ENCODE measurements at places on chromosomes 4 and X. TPM values are rescaled to one million over a fixed set of nuclear protein-coding genes. Genes with fewer than 3 reads are reported as not detected.

ZDHHC15 gene
- total RNA-seq = 0.04 TPM

TNMD gene
- not detected for total RNA-seq

SLC4A4 gene
- total RNA-seq = 1.2 TPM

TMPRSS11F gene
- not detected for total RNA-seq

PDE6B gene
- total RNA-seq = 9.3 TPM

NALF2 gene
- total RNA-seq = 0.46 TPM

ARHGAP6 gene
- not detected for total RNA-seq

ENOX2 gene
- 14.7 TPM for total RNA-seq

CT55 gene
- total RNA-seq = not detected

DNA sequence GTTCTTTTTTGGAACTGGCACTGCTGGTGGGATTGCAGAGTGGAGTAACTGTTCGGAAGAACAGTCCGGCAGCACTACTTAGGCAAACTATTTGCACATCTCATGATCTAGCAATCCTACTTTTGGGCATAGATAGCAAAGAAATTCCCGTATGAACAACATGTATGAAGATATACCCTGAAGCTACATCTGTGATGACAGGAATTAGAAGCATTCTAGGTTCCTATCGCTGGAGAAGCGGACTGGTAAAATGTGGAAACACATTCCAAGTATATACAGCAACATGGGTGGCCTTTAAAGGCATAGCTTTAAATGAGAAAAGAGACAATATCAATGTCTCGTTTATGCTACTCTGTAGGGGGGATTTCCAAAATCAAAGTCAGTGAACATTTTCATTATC, 3.1 kb downstream of the DCAF16 start:
- DNase-seq = no peak

- no peak for DNase-seq
Observed at GRCh38 chrX:100687128-100687527, 43.1 kb downstream of the SRPX2 start.

GRCh38 chrX:132227383-132228112, 8.3 kb upstream of the RAP2C start:
- DNase-seq = no peak

DNA sequence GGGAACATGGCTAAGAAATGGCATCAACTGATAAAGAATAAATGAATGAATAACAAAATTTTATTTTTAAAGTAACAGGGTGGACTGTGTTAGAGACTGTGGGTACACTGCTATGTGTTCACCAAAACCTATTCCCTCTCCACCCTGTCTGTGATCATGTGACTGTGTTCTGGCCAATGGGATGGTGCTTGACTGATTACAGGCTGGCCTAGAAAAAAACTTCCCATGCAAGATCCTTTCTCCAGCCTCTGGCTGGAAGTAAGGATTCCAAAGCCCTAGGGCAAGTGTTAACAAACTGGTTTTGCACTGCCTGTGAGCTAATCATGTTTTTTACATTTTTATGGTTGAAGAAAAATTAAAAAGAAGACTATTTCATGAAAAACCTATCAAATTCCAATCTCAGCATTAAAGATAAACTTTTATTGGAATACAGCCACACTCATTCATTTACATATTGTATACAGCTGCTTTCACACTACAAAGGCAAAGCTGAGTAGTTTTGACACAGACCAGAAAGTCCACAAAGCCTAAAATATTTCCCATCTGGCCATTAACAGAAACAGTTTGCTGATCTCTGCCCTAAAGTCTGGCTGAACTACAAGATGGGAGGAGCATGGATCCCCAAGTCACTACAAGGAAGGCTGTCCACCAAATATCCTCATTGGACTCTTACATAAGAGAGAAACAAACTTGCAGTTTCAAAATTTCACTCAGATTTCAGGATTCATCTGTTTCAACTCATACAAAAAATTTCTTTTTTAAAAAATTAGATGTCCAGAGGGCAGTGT, 133.2 kb downstream of the ARHGAP6 start:
- no peak for DNase-seq

GRCh38 chr4:123046096-123046495, 123.7 kb upstream of the NUDT6 start:
- no peak for DNase-seq

DNA sequence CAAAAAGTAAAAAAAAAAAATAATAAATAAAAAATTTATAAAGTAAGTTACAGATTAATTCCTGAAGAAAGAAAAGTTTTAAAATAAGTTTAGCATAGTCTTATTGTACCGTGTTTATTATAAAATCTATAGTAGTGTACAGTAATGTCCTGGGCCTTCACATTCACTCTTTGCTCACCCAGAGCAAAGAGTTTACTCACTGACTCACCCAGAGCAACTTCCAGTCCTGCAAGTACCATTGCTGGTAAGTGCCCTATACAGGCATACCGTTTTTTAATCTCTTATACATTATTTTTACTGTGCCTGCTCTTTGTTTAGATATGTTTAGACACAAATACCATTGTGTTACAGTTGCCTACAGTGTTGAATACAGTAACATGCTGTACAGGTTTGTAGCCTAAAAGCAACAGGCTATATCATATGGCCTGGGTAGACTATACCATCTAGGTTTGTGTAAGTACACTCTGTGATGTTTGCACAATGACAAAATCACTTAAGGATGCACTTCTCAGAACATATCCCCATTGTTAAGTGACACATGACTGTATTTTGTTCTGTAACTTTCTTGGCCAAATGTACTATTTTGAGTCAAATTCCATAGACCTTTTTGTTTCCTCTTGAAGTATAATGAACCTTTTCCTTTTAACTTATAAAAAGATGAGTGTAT, 199.0 kb upstream of the NUDT6 start:
- DNase-seq = no peak

GRCh38 chr4:152100379-152101201, 339.8 kb upstream of the GATB start:
- peak; percentile 65 for DNase-seq

- no peak for DNase-seq
Observed at GRCh38 chr4:138984647-138985046, 30.9 kb upstream of the NOCT start.

DNA sequence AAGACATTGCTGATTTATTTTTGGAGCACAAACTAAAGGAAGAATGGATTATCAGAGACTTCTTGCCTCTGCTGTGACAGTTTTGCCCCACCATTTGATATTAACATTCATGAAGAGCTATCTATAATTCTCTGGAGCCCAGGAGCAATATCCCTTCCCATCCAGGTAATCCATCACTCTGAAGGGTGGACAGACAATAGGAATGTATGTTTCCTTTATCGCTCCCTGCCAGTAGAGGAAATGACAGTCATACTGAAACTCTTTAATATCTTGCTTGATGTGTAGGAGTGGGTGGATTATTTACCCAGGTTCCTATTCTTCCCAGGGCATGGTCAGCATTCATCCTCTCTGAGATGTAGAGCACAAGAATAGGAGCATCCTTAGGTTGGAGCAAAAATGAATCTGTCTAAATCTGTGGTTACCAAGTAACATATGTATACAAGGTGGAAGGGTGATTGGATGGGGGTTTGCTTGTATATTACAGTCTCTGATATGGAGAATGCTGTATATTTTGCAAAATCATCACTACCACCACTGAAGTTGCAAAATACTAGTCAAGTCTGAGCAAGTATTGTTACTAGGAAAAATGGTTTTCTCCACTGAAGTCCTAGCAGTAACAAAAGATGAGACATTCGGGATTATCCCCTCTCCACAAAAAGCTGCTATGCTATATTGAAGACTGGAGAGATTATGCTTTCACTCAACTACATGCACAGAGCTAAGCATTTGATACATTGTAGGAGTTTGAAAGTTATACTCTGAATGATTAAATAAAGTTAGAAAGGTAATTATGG, 151.6 kb downstream of the CBLL2 start:
- no peak for DNase-seq

DNA sequence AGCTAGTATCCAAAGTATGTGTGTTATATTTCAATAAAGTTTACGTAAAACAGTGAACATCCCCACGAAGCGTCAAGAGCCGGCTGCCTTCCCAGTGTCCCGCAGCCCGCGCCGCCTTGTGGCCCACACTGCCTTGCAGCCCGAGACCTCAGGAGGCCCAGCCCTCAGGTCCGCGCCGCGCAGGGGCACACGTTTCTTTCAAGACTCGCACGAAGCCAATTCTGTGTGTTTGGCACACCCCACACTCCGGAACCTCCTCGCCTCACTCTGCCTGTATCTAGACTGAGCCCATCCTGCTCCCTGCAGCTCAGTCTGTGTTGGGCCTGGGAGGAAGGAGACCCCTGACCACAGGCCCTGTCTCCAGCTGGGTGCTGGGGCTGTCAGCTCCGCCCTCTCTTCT, 5.8 kb downstream of the LRPAP1 start:
- DNase-seq = no peak

- DNase-seq = no peak
Observed at GRCh38 chr4:51833236-51833635, 9.7 kb upstream of the DCUN1D4 start.

GRCh38 chr4:108215055-108215454, 46.3 kb upstream of the LEF1 start:
- no peak for DNase-seq

- no peak for DNase-seq
Observed at GRCh38 chr4:153808175-153808574, 19.3 kb upstream of the SFRP2 start.

- DNase-seq = no peak
Observed at GRCh38 chrX:123424546-123424945, 240.5 kb downstream of the GRIA3 start.

- DNase-seq = peak; percentile 63
Observed at GRCh38 chr4:129095811-129096454, at the start of gene C4orf33. Gene C4orf33 (plus strand): TSS chr4:129096152. CDS start chr4:129102611, 6,459 bp downstream.

GRCh38 chrX:38036466-38036865, 30.1 kb downstream of the SYTL5 start:
- no peak for DNase-seq

DNA sequence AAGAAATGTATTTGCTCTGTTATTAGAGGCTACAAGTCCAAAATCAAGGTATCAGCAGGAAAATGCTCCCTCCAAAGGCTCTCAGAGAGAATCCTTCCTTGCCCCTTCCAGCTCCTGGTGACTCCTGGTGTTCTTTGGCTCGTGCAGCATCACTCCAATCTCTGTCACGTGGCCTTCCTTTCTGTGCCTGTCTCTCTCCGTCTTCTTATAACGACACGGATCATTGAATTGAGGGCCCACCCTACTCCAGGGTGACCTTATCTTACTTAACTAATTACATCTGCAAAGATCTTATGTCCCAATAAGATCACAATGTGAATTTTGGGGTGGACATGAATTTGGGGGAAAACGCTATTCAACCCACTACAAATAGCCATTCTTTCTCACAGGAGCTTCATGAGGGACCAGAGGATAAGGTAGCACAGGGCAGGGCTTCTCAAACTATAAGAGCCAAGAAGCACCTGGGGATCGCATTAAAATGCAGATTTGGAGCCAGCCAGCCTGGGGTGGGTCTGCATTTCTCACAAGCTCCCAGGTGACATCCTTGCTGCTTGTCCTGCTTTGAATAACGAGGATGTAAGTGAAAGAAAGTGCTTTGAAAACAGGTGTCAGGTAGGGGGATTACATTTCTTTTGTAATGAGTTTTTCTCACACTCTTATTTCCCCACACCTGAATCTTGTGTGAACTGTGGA, 41.9 kb upstream of the APLN start:
- no peak for DNase-seq

DNA sequence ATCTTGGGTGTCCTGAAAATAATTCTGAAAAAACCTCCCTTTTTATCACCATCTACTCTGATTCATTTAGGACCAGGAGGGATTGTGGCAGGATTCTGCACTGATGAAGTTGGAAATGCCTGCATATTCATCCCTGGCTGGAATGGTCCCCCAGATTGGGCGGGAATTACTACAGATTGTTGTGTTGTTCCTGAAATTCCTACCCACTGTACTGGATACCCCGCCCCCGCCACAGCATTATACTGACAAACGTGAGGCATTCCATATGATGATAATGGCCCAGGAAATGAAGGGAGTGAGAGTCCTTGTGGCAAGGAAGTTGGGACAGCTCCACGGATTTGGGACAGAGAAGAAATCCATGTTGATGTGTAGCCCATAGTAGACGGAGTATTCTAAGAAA, 15.2 kb upstream of the FAM120C start:
- no peak for DNase-seq

GRCh38 chr4:26992657-26993361, 132.2 kb downstream of the STIM2 start:
- no peak for DNase-seq

GRCh38 chr4:128289523-128290158, 2.0 kb upstream of the PGRMC2 start:
- no peak for DNase-seq

DNA sequence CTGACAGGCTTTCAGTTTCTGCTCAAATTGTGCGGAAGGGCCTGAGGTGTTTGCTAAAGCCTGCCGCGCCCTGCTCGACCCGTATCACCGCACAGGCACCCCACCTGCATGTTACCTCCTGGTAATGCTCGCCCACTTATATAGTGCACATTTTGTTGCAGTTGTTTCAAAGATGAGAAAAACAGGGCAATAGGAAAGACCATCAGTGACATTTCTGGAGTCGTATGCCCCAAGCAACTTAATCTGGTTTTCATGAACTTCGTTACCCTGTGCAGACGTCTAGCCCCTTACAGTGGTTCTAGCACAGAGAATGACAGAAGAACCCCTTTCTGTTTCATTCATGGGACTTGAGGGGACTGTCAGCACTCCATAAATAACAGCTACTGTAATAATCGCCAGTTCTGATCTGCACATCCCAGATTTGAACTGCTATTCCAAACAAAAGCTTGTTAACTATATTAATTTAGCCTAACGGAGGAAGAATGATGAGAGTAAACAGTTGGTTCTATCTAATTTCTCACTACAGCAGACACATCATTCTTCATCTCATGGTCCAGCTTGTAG, 940 bp upstream of the DCTD start:
- DNase-seq = no peak

- DNase-seq = no peak
Observed at GRCh38 chr4:87559090-87559837, 30.1 kb upstream of the SPARCL1 start.

DNA sequence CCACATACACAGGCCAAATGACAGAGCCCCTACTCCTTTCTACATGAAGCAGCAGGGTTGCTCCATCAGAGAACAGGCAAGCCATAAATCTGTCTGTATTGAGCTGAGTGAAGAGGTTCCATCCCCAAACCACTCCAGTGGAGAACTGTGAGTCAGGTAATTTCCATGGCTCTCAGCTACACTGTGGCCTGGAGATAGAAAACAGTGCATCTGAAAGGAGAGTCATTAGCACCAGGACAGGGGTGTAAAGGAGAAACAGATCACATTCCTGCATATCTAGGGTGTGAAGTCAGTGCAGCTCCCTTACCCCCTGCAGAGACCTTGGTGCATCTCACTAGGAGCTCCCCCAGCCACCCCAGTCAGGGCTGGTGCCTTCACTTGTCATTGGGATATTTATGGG, 314.7 kb downstream of the CHIC1 start:
- DNase-seq = no peak

DNA sequence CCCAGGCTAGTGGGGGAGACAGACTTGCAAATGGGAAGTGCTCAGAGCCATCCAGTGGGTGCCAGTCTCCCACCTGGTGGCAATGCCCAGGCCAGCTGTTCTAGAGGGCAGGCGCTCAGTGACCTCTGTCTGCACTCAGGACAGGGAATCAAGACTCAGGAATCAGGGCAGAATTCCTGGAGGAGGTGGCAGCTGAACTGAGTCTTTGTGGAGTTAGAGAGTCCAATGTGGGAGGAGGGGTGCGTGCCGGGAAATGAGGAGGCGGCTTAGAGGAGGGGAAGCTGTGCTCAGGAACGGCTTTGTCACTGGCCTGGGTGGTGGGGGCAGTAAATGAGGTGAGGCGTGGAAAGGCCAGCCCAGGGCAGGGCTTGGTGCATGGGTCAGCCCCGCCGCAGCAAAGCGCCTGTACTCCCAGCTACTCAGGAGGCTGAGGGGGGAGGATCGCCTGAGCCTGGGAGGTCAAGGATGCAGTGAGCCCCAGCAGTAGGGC, 31.3 kb upstream of the SORCS2 start:
- no peak for DNase-seq

Data from CD8-positive, alpha-beta memory T cell (primary cell).